ENCODE measurements at places on chromosomes 1 and 21. TPM values are rescaled to one million over a fixed set of nuclear protein-coding genes. Genes with fewer than 3 reads are reported as not detected.

DNA sequence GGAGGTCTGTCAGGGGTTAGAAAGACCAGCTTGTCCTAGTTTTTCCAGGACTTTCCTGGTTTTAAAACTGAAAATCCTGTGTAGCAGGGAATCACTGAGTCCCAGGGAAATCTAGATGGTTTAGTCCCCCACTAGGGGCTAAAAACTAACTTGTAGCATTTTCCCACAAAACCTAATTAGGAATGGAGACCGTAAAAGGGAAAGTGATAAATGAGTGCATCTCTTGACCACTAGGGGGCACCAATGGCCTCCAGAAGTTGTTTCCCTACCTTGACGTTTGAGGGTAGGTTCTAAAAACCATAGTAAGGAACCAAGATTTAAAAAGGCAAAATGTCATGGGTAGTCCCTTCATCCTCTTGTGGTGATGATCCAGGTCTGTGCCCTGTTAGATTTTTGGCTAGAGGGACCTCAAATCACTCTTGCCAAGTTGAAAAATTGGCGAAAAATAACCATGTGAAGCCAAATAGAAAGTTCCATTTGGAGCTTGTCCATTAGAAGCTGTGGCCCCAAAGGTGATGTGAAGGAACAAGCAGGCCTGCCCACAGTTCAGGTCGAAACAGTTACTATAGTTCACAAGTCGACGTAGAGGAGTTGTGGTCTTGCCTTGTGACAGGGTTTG lies 24.5 kb downstream of the CLIC6 start:
- H3K4me3 ChIP-seq, result no peak overlapping the region
- peaks cover 10% of the 10 kb centered on the region for H3K4me1 ChIP-seq
- no peak overlapping the region for H3K27ac ChIP-seq
- H3K27me3 ChIP-seq, result no peaks in the 10 kb centered on the region
- DNase-seq, result no peak

- H3K4me1 ChIP-seq, result peaks cover 54% of the 10 kb centered on the region
- H3K4me3 ChIP-seq, result no peak overlapping the region
- no peak for DNase-seq
- no peak overlapping the region for H3K27ac ChIP-seq
Observed at GRCh38 chr1:167950569-167950968, 13.7 kb upstream of the MPC2 start.

TNFAIP8L2 gene
- 0.88 TPM for total RNA-seq

DNA sequence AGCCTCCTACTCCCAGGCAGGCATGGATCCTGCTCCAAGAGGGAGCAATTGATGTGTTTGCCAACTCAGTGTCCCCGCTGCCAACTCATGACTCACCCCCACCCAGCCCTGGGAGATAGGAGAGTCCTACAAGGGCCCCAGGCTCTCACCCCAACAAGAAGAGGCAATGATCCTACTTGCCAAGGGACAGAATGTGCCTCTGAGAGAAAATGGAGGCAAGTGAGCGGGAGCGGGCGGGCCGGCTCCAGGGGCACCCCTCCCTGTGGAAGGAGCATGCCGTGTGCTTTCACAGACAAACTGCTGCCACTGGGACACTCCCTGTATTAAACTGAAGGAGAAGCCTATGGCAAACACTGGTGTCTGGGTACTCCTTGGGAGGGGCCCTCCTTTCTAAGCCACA lies 16.7 kb downstream of the PKP1 start:
- H3K36me3 ChIP-seq, result no peaks in the 10 kb centered on the region
- peaks cover 5% of the 10 kb centered on the region for H3K27me3 ChIP-seq
- peak; percentile 37 for DNase-seq
- H3K4me3 ChIP-seq, result no peak overlapping the region
